ENCODE measurements at places on chromosomes 1 and 21. TPM values are rescaled to one million over a fixed set of nuclear protein-coding genes. Genes with fewer than 3 reads are reported as not detected.

ST6GALNAC3 gene
- 0.74 TPM for total RNA-seq

EXO1 gene
- total RNA-seq = 37.7 TPM

BATF3 gene
- 6.9 TPM for total RNA-seq

MDM4 gene
- 86.1 TPM for total RNA-seq

CYP4A22 gene
- total RNA-seq = not detected

GRCh38 chr1:31984419-31985347 is 29.0 kb upstream of the KHDRBS1 start:
- DNase-seq = no peak

DNA sequence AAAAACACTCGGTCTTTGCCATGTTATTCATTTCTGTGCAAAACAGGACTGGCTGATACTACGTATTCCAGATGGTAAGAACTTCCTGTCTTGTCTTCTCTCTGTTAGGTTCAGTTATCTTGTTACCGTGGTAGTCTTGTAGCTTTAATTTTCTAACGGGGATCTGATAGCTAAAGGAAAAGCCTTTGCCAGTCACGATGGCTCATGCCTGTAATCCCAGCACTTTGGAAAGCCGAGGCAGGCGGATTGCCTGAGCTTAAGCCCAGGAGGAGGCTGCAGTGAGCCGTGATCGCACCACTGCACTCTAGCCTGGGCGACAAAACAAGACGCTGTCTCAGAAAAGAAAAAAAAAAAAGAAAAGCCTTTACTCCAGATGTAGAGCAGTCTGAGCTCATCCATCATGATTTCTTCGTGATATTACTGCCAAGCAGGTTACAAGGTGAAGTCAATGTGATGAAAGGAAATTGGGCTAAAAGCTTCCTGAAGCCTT is 11.1 kb upstream of the MSTO1 start:
- DNase-seq = no peak

GRCh38 chr1:23613191-23614031 is 54.1 kb upstream of the ID3 start:
- no peak for DNase-seq

DNA sequence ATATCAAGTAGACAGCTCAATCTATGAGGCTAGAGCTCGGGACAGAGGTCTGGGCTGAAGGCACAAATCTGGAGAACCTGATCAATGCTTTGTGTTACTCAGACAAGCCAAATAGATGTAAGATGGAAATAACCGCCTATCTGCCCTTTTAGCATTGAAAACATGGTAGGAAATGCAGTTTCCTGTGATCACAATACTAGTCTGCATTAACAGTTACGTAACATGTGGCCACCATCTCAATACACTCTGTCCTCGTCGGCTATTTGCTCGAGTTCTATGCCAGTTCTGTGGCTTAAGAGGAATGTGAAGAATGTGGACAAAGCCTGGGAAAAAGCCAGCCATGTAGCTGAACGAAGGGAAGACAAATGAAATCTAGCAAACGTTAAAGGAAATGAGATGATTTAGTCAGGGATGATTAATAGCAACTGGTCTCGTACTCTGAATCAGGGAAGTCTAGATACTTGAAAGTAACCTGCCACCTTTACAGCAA is 73.3 kb downstream of the HSF2BP start:
- peak; percentile 96 for DNase-seq

DNA sequence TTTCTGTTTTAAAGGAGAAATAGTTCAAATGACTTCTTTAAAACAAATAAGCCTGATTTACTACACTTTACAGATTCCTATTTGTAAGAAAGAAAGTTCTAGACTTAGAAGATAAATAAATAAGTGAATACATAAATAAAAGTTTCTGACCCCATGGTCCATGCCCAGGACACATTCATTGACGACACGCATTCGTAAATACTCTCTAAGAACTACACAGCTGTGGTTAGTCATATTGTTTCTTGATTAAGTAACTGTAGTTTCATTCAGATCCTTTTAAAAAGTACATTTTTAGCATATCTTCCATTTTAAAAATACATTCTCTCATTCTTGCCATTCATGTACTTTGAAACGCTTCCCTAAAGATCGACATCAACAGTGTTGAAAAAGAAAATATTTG is 497.4 kb downstream of the SETD4 start:
- DNase-seq = no peak

DNA sequence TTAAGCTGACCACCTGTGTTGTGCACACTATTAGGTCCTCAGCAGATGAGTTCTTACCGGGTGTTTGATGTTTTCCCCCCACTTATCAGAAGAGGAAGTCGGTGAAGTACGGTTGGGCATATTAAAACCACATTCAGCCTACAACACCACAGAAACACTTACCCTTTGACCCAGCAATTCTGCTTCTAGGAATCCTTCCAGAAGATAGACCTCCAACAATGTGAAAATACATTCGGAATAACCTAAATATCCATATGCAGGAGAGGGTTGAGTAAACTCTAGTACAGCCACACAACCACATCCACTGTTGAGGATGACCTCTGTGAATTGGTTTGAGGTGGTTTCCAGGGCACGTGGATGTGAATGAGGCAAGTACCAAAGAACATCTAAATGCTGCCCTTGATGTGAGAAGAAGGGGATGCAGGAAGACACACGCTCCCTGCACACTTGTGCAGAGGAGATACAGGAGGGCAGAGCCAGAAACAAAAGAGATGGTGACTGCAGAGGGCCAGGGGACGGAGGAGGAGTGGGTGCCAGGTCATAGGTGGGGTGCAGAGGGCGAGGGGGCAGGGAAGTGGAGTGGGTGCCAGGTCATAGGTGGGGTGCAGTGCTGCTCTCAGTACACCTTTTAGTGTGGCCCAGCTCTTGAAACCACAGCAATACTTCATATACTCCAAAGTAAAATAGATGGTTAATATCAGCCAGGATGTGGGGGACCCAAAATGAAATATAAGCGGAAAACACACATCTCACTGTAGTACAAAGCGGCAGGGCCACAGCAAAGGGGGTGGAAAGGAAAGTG is 12.8 kb downstream of the ADARB1 start:
- no peak for DNase-seq

DNA sequence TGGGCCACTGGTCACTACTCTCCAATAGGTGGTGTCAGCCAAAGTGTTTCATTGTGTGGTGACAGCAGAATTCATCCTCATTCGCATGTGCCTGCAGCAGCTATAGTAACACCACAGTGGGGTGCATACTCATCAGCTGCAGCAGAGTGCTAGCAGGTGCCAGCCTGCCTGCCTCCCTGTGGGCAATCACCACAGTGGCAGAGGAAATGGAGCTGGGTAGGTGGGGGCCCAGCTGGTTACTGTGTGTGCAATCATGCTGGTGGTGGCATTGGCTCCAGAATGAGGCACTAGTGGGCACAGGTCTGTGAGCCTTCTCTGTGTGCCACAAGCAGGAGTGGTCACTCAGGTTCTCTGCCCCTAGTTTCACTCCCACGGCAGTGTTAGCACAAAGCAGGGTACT is 579.2 kb downstream of the PTPRC start:
- DNase-seq = peak; percentile 40

GRCh38 chr1:153483776-153484175 is 23.3 kb upstream of the S100A7 start:
- no peak for DNase-seq

GRCh38 chr1:151851886-151852285 is 1.6 kb downstream of the THEM5 start:
- DNase-seq = no peak

- DNase-seq = no peak
Observed at GRCh38 chr1:175554586-175554985, 188.8 kb downstream of the TNR start.

GRCh38 chr21:46120301-46121285 is 22.7 kb downstream of the COL6A2 start:
- no peak for DNase-seq

DNA sequence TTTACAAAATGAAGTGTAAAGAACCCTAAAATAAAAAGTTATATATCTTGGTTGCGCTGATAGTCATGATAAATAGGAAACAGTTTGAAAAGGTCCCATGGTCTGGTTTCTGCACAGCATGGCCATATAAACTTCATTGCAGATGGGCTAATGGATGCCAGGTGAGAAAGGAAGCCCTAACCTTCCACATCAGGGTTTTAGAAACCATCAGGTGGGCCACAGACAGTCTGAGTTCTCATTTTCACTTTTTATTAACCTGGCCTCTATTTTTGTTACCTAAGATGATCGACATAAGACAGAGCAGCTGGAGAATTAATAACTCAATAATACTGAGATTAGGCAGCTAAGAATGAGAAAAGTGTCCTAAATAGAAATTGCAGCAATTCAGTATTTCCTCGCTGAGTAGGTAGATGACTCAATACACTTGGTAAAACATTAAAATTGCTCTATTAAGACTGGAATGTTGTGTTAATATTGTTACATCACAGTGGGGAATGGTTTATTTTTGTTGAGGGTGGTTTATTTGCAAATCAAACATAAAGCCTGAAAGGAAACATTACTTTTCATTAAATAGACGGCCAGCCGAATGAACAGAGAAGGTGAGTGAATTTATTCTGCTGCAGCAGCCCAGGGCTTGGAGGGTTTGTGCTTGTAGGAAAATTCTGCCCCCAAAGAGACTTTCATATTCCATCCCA is 21.1 kb downstream of the C1orf21 start:
- DNase-seq = no peak

GRCh38 chr1:202244841-202245261 is 51.3 kb downstream of the LGR6 start:
- DNase-seq = no peak

GRCh38 chr1:151106894-151107293 is 36.3 kb downstream of the GABPB2 start:
- no peak for DNase-seq

Data from A673 (cell line).